ENCODE measurements at places on chromosomes 5 and 9.

- DNase-seq = no peak
These were observed 62.1 kb downstream of the KLF9 start for GRCh38 chr9:70352356-70352755.

- no peak for DNase-seq
These were observed 58.3 kb downstream of the PRELID2 start for GRCh38 chr5:145776886-145777285.

GRCh38 chr9:106862821-106863720, at the start of gene ZNF462:
Gene ZNF462 (plus strand): TSS chr9:106863166. CDS start chr9:106923384, 60,218 bp downstream.
- peak; percentile 68 for DNase-seq

- DNase-seq = no peak
These were observed 121.5 kb downstream of the JMY start for GRCh38 chr5:79357398-79357797.

DNA sequence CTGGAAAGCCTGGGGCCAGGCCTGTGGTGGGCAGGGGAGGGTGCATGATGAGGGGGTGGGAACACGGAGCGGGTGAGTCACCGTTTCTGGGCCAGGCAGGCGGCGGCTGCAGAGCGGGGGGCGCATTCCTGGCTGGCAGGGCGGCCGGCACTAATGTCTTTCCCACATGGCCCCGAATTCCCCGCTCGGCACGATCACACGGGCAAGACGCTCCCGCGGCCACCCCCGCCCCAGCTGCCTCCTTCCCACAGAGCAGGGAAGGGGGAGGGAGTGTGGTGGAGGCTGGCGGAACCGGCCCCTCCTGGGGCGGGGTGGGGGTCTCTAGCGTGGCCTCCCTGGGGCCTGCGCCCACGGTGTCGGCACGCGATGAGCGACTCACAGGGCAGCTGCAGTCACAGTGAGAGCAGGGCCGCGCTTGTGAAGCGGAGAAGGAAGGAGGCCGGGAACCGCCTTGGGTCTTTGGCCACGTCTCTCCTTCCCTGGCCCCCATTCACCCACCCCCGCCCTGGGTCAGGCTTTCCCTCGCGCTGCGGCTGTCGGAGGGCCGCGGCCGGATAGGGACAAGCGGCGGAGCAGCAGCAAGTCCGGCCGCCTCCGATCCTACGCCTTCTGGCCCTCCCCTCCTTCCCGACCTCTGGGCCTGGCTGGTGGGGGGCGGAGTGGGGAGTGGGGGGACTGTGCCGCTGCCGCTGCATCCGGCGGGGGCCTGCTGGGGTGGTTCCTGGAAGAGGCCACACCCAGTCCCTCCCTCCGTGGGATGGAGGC, 48.9 kb downstream of the CXXC5 start:
- DNase-seq = no peak

DNA sequence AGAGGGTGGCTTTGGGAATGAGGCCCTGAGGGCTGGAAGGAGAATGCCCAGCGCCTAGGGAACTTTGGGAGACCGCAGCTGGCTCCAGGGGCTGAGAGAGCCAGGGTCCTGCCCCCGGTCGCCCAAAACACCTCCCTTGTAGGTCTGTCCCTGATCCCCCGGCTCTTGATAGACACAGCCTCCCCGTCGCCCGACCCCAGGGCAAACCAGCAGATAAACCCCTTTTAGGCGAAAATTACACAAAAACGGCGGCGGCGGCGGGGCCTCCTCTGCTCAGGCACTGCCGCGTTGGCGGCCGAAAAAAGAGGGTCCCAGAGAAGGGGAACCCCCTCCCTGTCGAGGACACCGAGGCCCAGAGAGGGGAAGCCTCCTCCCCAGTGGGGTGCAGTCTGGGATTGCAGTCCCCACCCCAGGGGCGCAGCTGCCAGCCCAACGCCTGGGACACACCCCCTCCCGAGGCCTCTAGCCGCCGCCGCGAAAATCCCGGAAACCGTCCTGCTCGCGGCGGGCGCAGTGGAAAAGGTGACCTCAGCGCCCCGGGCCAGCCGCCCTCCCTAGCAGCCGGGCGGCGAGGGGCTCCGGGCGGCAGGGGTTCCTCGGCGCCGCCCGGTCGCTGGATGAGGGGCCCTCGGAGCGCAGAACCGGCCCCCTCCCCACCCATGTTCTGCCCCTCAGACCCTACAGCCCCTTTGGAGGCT, 3.1 kb upstream of the BARX1 start:
- no peak for DNase-seq

- no peak for DNase-seq
These were observed 1.3 kb downstream of the GPR150 start for GRCh38 chr5:95620870-95621838.

- no peak for DNase-seq
These were observed 12.4 kb downstream of the SWI5 start for GRCh38 chr9:128288273-128289004.

GRCh38 chr5:179608131-179608581, 15.3 kb downstream of the HNRNPH1 start:
- DNase-seq = no peak

GRCh38 chr5:63928451-63928850, 33.8 kb downstream of the HTR1A start:
- peak; percentile 93 for DNase-seq

GRCh38 chr5:88722546-88723073, 160.4 kb downstream of the MEF2C start:
- DNase-seq = no peak

DNA sequence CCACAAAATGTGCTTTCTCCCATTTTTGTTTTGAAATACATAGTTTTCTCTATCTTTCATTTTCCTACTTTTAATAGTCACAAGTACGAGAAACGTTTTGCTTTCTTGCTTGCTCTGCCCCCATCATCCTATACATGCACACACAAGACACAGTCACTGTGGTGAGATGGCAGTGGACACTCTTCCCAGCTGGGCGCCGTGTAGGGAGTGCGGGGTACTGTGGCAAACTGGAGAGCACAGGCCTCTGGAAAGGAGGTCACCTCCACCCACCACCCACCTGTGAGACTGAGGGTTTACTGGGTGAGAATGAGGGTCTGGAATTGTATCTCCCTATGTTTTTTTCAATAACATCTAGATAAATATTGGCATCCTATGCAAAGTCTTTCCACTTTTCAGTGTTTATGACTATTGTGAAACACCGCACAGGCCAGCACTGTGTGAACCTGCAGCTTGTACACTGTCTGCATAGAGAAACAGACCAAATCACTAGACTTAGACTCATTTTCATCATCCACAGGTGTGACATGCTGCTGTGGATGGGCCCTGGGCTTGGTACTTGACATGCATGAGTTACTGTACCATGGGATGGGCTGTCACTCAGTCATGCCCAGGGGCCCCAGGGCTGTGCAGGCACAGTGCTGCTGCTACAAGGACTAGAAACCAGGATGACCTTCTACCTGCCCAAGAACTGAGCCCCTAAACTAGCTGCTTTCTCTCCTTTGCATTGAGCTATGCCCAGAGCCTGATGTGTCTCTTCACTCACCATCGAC, 118.1 kb upstream of the LMX1B start:
- DNase-seq = no peak

GRCh38 chr5:43569236-43569746, 12.4 kb upstream of the PAIP1 start:
- DNase-seq = no peak

- no peak for DNase-seq
These were observed 131.5 kb upstream of the OTULINL start for GRCh38 chr5:14450018-14450524.

DNA sequence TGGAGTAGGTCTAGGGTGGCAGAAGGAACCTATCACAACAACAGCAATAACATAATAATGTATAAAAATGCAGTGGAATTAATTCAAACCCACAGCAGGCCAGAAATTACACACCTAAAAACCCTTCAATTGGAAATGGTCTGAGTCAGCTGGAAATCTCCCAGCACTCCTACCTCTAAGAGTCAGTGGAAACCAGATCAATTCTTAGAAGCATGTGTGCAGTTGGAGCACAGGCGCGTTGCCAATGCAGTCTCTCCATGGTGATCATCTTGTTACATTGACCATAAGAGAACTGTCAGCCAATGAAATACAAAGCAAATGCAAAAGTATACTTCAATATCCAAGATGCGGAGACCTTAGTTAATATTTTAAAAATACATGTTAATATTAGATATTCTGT, 15.1 kb upstream of the CSNK1G3 start:
- DNase-seq = no peak

DNA sequence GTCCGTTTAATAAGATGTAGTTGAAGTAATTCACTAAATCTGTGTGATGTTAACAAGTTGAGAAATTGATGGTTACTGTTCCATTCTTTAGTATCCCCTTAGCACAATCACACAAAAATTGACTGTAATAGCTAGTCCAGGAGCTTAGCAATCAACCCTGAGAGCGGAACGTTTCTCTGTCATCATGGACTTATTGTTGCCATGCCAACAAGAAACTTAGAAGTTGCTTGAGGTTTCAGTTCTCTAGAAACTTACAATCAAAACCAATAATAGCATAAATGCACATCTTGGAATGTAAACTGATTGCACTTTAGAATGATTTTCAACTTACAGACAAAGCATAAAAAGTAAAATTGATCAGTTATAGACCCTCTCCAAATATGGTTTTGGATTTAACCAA, 125.4 kb upstream of the ANKH start:
- DNase-seq = no peak

- no peak for DNase-seq
These were observed 12.7 kb downstream of the FEM1C start for GRCh38 chr5:115531787-115532367.

- no peak for DNase-seq
These were observed 62.3 kb downstream of the CXXC5 start for GRCh38 chr5:139710319-139711066.

Data from NCI-H524 treated with DMSO at 0.1 percent for 48 hours (cell line).